ENCODE measurements at places on chromosomes 11 and 22.

- ATAC-seq: no peak
Observed at GRCh38 chr11:21927628-21928027, 265.3 kb upstream of the ANO5 start.

- ATAC-seq: no peak
Observed at GRCh38 chr11:82233201-82233600, 500.5 kb downstream of the FAM181B start.

GRCh38 chr11:65625628-65626342 is 10.2 kb downstream of the PCNX3 start:
- peak; percentile 81 for ATAC-seq

DNA sequence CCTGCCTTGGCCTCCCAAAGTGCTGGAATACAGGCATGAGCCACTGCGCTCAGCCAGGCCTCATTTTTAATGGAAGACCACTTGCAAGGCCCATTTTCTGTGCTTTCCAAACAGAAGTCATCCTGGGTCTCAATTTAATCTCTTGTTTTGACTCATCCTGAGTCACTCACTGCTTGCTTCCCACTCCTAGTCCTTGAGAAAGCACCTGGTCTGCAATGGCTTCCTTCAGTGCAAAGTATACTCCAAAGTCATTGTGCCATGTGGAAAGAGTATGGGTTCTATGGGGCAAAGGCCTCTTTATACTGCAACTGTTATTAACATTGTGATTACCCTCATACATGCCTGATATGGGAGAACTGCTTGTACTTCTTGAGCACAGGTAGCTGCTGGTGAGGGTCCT is 18.3 kb upstream of the SLC5A1 start:
- ATAC-seq: no peak

- ATAC-seq: no peak
Observed at GRCh38 chr11:113626736-113627135, 79.4 kb downstream of the TMPRSS5 start.
